Breast epithelium (tissue), 4 donors: ENCODE measurements at places on chromosomes 1 and 21. TPM values are rescaled to one million over a fixed set of nuclear protein-coding genes. Genes with fewer than 3 reads are reported as not detected.

The KRTAP19-3 gene
- not detected for total RNA-seq

The DISP3 gene
- total RNA-seq, result not detected

The GRIK3 gene
- 10.0 TPM for total RNA-seq

The SPATA17 gene
- total RNA-seq, result 0.59 TPM

The IRF6 gene
- total RNA-seq, result 42.9 TPM

GRCh38 chr21:37546949-37547614 is 180.5 kb downstream of the DYRK1A start:
- no peak overlapping the region for H3K4me3 ChIP-seq
- peaks cover 3% of the 10 kb centered on the region for H3K4me1 ChIP-seq
- no peaks in the 10 kb centered on the region for H3K27me3 ChIP-seq
- no peak overlapping the region for H3K27ac ChIP-seq
- no peaks in the 10 kb centered on the region for H3K36me3 ChIP-seq

GRCh38 chr1:53295726-53296116 is 32.1 kb downstream of the LRP8 start:
- H3K4me1 ChIP-seq, result no peaks in the 10 kb centered on the region
- no peak overlapping the region for H3K27ac ChIP-seq
- no peaks in the 10 kb centered on the region for H3K36me3 ChIP-seq
- no peak overlapping the region for H3K4me3 ChIP-seq
- no peak for DNase-seq

- no peaks in the 10 kb centered on the region for H3K4me1 ChIP-seq
- H3K27ac ChIP-seq, result no peak overlapping the region
- H3K36me3 ChIP-seq, result no peaks in the 10 kb centered on the region
- H3K4me3 ChIP-seq, result peak overlapping the region; percentile 56
These were observed 3.5 kb upstream of the SLC44A5 start for GRCh38 chr1:75614399-75614756.

DNA sequence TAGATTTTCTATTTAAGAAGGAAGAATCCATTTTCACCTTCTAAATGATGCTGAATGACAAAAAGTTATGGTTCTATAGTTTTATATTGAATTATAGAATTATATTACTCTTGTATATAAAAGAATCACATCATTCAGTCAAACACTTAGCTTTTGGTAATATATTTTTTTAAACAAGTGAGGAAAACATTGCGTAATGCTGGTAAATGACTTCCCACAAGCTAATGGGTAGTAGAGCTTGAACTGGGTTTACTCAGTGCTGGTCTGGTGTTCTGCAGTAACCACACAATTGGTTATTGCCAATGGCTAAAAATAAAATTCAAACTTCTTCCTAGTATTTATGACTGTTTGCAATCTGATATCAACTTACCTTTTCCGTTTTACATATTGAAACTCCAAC is 10.6 kb upstream of the GIPC2 start:
- no peaks in the 10 kb centered on the region for H3K36me3 ChIP-seq
- H3K4me1 ChIP-seq, result no peaks in the 10 kb centered on the region
- DNase-seq, result no peak

DNA sequence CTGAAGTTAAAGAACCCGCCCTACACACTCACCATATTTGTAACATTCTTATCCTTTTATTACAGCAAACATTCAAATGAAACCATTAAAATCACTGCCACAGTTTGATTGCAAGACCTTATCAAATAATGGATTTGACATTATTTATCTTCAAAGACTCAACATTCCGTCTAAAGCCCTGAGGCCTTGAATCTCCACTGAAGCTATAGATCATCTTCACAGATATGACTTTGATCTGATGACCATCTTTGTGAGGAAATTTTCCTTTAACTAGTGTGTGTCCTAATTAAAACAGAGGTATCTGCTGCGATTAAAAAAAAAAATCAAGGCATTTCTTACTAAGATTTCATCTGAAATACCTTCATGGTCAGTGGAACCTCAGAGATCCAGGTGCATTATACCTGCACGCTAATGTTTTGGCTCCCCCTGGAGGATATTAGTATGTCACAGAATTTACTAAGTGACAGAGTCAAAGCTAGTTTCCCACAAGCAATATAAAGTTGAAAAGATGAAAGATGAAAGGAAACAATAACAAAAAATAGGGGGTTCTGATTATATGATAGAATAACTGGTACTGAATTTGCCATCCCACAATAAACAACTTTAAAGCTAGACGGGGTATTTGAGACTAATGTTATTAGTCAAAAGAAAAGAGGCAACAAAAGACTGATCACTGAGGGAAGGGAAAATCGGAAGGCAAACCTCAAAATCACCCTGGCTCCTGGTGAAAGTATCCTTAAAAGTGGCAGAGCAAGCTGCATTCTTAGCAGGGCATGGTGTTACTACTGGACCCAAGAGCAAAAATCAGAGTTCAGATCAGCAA is 923.4 kb downstream of the NCAM2 start:
- no peak overlapping the region for H3K27ac ChIP-seq
- H3K4me1 ChIP-seq, result no peaks in the 10 kb centered on the region
- H3K36me3 ChIP-seq, result no peaks in the 10 kb centered on the region
- H3K27me3 ChIP-seq, result no peaks in the 10 kb centered on the region
- H3K4me3 ChIP-seq, result no peak overlapping the region

GRCh38 chr1:24149866-24150233 is 6.9 kb upstream of the IL22RA1 start:
- H3K27me3 ChIP-seq, result no peaks in the 10 kb centered on the region
- no peak for DNase-seq
- H3K4me3 ChIP-seq, result no peak overlapping the region
- H3K4me1 ChIP-seq, result no peaks in the 10 kb centered on the region

DNA sequence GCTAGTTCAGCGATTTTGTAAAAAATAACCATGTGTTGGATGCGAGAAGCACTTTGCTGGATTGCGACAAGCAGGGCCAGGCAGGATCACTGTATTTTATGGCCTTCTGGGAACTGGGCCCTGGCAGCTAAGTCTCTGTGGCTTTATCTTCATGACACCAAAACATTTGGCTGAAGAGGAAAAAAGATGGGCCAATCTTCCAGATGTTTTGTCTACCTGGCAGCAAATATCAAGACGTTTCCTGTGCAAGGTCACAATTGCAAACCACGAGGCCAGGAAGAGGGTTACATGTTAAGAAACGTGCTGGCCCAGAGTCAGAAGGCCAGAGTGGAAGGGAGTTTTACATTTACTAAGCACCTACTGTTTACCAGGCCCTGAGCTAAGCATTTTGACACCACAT is 22.1 kb downstream of the GRIK3 start:
- H3K4me1 ChIP-seq, result no peaks in the 10 kb centered on the region
- H3K36me3 ChIP-seq, result no peaks in the 10 kb centered on the region
- no peaks in the 10 kb centered on the region for H3K27me3 ChIP-seq
- H3K27ac ChIP-seq, result no peak overlapping the region
- H3K4me3 ChIP-seq, result no peak overlapping the region

DNA sequence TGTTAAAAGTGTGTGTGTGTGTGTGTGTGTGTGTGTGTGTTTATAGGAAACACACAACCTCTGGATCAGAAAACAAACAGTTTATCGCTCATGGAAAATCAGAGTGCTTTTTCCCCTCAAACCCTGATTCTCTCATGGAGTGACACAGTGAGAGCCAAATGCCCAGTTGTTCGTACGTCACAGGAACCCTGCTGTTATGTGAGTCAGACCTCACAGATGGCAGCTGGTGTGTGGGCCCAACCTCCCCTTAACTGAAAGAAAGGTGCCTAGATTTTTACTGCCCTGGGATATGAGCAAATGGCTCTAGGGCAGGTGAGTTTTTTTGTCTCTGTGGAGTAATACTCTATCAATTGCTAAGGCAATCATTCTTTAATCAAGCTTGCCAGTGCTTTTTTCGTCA is 1788.1 kb downstream of the BRINP3 start:
- H3K27ac ChIP-seq, result no peak overlapping the region
- DNase-seq, result no peak
- no peaks in the 10 kb centered on the region for H3K27me3 ChIP-seq
- no peak overlapping the region for H3K4me3 ChIP-seq

DNA sequence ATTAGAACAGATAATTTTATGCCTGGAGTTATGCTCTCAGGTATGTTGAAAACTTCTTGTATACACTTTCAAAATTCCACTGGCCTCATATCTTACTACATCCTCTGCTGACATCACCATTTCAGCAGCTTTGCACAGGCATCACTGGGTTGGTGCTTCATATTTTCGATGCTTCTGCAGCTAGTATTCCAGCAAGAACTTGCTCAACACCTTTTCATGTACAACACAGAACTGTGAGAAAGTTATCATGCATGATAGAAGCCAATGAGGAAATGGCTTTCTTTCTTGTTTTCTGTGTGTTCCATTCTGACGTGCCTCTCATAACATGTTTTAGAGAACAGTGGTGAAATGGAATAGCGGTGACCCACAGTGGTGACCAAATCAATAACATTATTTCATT is 5.1 kb upstream of the GBP5 start:
- no peak overlapping the region for H3K27ac ChIP-seq
- H3K4me3 ChIP-seq, result no peak overlapping the region
- DNase-seq, result no peak
- H3K4me1 ChIP-seq, result no peaks in the 10 kb centered on the region
- H3K27me3 ChIP-seq, result no peaks in the 10 kb centered on the region
- H3K36me3 ChIP-seq, result no peaks in the 10 kb centered on the region
